ENCODE measurements at places on chromosomes 3 and 15.

DNA sequence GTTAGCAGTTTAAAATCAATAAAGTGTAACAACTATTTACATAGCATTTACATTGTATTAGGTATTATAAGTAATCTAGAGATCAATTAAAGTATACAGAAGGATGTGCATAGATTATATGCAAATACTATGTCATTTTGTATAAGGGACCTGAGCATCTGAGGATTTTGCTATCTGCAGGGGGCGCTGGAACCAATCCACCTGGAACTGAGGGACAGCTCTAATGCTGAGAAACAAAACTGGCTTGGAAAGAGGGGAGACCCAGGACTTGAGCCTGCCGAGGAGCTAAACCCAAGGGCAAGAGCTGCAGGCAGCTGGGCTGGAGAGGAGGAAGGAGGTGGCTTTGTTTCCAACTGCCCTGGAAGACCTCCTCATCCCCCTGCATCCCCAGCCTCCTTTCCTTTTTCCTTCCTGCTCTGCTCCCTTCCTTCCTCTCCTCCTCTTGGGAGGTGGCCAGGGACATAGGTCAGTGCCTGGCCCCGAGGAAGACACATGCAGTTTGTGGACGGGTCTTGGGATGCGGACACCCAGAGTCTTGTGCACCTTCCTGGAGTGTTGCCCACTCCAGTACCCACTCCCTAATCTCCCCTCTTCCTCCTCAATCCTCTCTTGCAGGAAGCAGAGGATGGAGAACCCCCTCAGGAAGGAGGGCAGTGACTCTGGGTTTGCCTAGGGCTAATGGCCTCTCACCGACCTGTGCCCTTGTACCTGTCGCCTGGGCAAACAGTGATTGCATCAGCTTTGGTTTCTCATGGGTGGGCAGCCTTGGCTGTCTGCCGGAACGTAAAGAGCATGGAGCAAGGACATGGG is 825 bp upstream of the RTP3 start:
- no peak for DNase-seq

DNA sequence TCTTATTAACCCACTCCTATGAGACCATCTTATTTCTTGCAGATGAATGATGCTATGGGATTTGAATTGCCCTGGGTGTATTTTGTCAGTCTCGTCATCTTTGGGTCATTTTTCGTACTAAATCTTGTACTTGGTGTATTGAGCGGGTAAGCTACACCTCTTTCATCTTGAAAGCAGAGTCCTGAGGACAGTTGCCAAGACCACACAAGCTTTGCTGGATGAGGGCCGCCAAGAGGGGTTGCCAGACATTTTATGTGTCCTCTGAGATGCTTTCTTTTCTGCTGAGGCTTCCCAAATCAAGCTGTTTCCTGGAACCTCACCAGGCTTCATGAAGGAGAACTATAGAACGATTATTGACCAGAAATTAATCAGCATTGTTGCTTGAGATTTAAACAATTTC is 173.2 kb downstream of the CHDH start:
- no peak for DNase-seq

DNA sequence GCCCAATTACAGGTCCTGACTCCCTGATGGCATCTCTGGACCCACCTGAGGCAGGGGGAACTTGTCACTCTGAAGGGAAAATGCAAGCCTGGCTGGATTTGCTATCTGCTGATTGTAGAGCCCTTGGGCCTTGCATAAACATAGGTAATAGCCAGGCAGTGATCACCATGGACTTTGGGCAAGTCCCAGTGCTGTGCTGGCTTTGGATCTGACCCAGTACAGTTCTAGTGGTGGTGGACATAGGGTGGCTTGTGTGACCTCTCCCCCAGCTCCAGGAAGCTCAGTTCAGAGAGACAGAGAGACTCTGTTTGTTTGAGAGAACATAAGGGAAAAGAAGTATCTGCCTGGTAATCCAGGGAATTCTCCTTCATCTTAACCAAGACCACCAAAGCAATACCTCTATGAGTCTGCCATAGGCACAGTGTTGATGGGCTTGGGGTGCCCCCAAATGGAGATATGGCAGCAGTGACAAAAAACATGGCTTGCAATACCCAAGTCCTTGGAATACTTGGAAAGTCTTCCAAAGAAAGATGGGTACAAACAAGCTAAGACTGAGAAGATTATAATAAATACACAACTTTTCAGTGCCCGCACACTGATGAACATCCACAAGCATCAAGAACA is 348.5 kb downstream of the PYDC2 start:
- DNase-seq = no peak

GRCh38 chr15:81091889-81092558 is 42.0 kb upstream of the CFAP161 start:
- DNase-seq = peak; percentile 77

DNA sequence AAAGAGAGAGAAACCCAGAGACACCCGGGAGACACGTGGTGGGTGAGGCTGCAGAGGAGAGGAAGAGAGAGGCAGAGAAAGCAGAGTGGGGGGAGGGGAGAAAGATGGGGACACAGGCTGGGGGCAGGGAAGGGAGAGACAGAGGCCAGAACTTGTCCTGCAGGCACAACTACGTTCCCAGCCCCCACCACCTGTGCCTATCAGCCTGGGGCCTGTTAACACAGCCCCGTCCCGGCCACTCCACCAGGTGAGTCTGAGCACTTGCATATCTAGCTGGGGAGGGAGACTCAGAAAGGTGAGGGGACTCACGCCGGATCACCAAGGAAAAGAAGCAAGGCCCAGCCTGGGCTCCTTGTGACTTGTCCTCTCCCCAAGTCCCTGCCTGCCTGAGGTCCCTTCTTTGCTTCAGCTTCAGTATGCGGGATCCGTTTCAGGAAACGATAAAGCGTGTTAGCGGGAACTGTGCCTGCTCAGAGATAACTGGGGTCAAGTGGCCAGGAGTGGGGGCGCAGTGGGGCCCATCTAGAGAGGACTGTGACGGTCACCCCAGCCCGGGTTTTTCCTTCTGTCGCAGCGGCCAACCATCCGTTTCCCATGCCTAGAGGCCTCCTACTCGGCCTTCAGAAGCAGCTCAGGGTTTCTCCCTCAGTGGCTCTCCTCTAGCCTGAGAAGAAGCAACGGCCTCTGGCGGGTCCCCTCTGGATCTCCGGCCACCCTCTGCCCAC is 10.3 kb downstream of the LINGO1 start:
- no peak for DNase-seq

DNA sequence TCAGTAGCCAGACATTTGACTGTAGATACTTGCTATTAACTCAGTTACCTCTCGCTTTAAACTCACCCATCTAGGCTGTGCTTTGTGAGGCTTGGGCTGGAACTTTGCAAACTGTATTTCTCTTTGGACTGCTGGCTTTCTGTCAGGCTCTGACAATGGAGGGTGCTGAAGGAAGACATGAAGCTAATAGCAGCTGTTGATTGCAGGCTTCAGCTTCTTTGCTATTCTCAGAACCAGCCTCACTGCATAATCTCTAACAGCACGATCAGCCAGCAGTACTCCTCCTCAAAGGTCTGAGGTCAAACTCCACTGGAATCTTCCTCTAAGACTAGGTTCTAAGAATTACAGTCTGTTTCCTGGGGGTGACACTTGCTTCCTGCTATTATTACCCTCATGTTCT is 295.6 kb downstream of the ZBBX start:
- no peak for DNase-seq

DNA sequence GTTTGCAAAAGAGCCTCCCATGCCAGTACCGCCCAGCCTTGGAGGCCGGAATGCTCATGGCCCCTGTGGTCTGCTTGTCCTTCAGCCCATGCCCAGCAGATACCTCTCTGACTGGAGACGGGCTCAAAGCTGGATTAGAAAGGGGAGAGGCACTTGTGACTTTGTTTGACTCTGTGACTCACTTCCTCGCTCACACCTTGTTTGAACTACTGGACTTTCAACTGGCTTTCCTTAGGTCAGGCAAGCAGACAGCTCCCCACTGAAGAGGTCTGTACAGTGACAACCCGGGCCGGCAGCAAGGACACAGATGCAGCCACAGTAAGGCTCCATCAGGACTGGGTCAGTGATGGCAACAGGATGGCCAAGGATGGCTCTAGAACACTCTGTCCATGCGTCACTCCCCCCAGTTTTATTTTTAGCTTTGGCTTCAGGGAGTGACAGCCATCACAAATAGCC is 98.6 kb upstream of the ABHD17C start:
- DNase-seq = no peak

GRCh38 chr3:52866427-52866826 is 30.9 kb downstream of the STIMATE start:
- DNase-seq = no peak

DNA sequence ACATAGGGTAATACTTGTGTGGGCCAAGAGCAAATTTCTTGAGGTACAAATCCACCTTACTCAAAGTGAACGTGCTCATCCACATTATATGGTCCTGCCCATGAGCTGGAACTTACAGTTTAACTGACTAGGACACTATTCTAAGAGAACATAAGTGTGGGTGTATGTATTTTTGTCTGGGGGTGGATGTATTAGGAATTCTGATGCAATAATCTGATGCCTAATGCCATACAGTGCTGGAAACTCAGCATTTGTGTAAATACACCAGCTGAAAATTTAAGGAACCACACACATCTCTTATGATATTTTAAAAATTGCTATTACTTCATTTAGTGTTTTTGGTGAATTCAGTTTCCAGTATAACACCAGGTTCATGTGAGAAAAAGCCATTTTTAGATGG is 1350.7 kb downstream of the ZPLD1 start:
- DNase-seq = no peak

DNA sequence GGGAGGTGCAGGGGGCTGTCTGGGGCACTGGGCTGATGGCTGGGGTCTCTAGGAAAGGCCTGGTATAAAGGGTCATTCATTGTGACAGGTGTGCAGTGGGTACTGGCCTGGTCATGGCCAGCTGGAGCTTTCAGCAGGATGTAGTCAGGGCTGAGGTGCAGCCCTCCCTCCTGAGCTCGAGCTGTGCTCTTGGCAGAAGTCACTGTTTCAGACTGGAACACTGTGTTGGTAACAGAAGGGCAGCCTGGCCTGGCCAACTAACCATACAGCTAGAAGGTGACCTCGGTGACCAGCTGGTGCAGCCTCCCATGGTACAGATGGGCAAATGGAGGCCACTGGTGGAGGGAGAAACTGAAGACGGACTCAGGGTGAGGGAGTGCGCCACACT is 34.4 kb upstream of the LCTL start:
- no peak for DNase-seq

DNA sequence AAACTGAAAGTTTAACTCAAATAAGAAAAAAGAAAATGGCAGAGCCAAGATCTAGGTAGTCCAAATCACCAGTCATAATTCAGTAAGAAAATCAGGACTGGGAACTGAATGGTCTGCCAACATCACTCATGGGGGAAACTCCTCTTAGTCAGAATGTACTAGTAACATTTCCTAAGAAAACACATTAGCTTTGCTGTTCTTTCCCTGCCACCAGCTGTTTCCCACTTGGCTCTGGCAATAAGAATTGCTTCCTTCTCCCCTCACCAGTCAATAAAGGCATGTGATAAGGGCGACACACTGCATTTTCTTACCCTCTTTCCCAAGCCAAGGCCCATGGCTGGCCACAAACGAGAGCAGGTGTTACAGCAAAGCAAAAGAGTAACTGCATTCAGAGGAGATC is 46.1 kb downstream of the PIK3R4 start:
- DNase-seq = no peak

DNA sequence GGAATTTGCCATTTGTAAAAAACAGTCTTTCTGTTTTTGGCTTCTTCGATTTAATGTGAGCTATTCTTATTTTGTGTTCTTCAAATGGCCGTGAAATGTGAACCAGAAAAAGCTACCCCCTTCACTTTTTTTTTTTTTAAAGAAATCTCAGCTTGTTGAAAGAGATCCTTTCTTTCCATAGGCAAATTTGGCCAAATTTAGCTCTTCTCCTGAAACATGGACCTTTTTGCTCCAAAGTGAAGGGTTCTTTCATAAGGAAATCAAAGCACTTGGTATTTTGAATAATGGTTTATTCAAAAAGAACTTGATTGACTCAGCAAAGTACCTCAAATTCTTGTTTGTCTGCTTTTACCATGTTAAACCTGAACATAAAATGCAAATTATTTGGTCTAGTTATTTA is 10.1 kb downstream of the RCN2 start:
- DNase-seq = no peak

DNA sequence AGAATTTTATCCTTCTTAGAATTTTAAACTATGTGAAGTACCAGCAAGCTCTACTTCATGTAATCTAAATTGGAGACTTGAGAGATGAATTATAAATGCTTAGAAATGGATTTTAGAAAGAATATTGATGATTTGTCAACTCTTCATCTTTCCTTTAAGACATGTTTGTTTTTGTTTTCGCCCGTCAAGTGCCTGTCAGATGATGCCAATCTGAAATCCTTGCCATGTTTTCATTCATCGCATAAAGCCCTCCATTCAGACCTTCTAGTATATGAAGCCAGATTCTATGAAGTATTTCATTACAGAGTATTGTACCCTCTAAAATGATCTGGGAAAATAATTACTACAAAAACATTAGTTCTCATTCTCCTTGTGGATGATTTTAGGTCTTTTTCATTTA is 223.2 kb upstream of the SOX2 start:
- no peak for DNase-seq

DNA sequence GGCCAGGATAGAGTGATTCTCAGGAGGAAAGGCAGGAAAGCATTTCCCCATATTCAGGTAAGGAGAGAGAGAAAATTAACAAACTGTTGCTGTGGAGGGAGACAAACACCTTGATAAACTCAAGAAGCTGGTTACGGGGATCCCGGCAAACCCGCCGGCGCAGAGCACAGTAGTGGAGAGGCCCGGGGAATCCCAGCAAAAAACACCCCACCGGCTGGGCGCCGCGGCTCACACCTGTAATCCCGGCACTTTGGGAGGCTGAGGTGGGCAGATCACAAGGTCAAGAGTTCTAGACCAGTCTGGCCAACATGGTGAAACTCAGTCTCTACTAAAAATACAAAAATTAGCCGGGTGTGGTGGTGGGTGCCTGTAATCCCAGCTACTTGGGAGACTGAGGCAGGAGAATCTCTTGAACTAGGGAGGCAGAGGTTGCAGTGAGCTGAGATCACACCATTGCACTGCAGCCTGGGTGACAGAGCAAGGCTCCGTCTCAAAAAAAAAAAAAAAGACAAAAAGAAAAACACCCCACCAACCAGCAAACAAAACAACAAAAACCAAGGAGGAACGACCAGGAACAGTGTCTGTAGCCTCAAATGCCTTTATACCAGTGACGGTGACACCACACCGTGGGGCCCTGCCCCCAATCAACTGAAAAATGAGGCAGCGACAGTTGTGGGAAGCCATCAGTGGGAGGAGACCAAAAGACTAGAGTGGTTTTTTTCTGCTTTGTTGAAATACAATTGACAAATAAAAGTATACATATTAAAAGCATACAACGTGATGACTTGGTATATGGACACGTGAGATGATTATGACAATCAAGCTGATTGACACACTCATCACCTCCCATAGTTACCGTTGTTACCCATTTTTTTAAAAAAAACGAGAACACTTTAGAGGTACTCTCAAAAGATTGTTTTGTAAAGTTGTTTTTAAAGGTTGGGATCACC is 40.2 kb upstream of the IDH2 start:
- DNase-seq = no peak

DNA sequence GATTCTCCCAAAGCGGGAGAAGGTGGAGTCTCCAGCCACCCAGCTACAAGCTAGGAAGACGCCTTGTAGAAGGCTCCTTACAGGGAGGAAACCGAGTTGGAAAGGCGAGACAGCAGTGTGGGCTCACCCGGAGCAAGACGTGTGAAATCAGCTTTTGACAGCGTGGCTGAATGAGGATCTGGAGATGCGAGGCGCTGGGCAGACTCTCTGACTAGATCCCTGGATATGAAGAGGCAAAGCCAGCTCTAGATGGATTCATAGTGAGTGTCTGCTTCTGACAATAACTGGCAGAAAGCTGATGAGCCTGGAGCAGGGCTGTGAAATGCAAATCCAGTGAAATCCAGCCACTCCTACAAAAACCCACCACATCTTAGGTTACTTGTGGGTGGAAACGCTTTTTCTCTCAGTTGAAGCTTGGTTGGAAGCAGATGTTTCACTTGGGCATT is 41.0 kb downstream of the GOLGA6A start:
- no peak for DNase-seq

Measured in smooth muscle cell of the brain vasculature (primary cell).